ENCODE measurements at places on chromosomes 11 and 22.

DNA sequence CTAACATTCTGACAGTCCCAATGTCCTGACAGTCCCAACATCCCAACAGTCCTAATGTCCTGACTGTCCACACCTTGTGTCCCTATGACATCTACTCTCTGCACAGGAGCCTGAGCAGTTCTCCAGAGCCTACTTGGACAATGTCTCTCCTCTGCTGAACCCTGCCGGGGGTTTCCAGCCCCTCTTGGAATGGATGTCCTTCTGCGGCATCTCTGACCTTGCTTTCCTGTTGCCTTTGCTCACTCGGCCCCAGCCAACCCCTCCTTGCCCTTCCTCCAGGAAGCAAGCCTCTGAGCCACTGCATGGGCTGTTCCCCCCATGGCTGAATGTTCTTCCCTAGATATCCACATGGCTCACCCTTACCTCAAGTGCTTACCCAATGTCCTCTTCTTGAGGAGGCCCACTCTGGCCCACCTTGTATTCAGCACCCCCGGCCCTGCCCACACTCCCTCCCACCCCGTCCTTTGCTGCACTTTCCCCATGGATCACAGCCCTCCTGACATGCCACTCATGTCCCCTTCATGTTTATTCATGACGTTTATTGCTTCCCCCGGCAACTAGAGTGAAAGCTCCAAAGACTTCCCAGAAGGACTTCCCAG is 59.5 kb downstream of the DHCR7 start:
- no peak for DNase-seq

DNA sequence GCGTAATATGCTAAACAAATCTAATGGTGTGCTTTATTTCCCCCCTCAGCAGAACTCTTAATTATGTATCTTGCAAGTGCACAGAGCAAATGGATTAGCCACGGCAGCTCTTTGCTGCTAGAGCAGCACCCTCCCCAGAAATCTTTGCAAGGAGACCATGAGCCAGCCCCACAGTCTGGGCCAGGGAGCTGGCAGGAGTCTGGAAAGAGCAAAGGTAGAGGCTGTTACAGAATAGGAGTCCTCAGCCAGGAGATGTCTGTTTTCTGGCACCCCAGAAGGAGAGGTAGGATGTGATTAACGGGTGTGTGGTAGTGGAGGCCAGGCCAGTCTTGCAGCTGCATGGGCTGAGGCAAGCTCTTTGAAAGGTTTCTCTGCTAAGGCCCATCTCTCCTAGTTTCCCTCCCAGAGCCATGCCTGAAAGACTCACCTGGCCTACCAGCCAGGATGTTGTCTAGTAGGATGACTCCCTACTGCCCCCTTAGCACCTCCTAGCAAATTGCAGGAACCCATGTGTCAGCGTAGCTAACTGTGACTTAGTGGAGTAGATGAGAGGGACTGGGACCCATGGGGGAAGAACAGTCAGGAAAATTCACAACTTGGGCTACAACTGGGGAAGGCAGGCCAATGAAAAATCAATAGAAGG is 557.2 kb downstream of the BUD13 start:
- DNase-seq, result no peak

DNA sequence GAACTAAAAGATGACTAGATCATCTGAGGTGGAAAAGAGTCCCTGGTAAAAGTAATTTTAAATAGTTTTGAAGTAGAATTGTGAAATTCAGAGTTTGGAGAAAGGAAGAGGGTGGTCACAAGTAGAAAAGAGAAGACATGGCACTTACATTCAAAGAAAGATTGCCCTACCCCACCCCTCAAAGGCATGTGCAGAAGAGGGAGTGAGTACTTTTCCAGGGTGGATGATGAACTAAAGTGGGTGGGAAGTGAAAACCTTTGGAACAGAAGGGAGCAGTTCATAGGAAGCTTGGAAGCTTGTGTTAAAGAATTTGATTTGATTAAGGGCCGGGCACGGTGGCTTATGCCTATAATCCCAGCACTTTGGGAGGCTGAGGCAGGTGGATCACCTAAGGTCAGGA is 23.6 kb downstream of the SREBF2 start:
- DNase-seq, result no peak

DNA sequence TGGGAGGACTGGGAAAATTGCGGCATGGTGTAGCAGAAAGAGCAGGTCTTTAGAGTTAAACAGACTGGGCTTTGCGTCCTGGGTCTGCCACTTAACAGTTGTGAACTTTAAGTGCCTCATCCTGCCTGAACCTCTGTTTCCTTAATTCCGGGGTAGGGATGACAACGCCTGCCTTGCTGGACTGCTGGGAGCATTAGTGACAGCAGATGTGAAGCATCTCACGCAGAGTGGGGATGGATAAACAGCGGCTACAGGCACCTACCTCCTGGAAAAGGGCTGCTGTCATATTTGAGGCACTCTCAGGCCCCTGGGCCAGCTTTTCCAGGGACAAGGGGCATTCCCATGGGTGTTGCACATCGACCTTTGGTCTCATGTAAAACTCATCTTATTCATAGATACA is 572.2 kb downstream of the TBC1D22A start:
- no peak for DNase-seq

DNA sequence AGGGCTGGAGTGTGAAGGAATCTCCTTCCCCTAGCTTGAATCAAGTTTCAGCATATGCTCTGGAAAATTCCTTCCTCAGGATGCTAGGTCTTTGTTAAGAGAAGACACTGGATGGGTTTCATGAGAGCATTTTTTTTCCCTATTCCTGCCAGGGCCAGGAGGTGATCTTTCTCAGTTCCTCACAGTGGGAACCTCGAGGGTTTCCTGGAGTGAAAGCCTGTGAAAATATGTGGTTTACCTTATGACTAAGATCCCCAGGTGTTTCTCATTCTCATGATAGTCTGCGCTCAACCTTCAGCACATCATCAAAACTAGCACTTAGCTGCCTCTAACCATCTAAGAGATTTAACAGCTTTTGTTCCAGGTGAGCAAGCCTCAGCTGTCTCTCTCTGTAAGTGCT is 985.3 kb upstream of the FAT3 start:
- no peak for DNase-seq

DNA sequence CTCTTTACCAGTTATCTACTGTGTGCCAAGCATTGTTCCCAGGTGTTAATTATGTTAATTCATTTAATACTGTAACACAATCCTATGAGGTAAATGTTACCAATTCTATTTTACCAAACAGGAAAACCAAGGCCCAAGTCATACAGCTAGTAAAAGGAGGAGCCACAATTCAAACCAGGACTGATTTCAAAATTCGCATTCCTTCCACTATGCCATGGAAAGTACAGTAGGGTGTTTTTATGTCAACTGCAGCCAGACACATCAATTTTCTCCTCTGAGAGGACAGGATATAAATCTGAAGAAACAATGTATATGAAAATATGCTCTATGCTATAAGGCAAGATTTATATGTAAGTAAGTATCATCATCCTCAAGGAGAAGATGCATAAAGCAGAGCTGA is 104.3 kb downstream of the RPL27A start:
- DNase-seq, result no peak

DNA sequence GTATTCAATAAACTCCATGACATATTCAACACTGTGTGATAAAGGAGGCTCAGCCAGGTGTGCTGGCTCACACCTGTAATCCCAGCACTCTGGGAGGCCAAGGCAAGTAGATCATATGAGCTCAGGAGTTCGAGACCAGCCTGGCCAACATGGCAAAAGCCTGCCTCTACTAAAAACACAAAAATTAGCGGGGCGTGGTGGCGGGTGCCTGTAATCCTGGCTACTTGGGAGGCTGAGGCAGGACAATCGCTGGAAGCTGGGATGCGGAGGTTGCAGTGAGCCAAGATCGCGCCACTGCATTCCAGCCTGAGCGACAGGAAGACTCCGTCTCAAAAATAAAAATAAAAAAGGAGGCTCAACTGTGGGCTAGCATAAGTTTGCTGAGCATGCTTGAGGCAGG is 4.1 kb upstream of the SLC25A18 start:
- no peak for DNase-seq

DNA sequence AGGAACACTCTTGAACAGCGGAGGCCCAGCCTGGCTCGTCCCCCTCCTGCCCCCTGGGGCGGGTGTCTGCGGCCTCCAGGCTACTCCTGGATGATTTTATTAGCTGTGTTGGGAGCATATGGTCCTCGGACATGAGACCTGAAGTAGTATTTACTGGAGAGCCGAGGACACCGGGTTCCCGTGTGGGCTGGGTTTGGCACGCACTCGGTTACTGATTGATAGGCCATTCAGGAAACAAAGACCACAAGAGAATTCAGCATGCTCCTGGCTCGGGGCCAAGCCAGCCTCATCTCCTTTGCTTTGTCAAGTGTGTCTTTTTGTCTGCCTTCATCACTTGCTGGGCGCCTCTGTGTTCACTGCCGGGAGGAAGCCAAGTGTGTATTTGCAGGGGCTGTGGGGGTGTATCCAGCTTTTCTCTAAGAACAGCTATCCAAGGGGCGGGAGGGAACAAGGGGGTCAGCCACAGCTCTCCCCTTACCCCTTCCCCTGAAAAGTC is 9.7 kb downstream of the FXYD2 start:
- DNase-seq, result peak; percentile 68

- no peak for DNase-seq
Observed at GRCh38 chr11:116353589-116353988, 419.2 kb downstream of the BUD13 start.

GRCh38 chr11:77770629-77771028 is 49.9 kb downstream of the RSF1 start:
- no peak for DNase-seq

- no peak for DNase-seq
Observed at GRCh38 chr22:48391171-48391711, 1436.4 kb downstream of the BRD1 start.

GRCh38 chr11:3083321-3083720 is 26.1 kb upstream of the CARS1 start:
- DNase-seq, result no peak

Data from activated CD4-positive, alpha-beta T cell treated with anti-CD3 and anti-CD28 coated beads, Interleukin-2, amount 50 U/mL, for 16 hours (primary cell).